ENCODE measurements at places on chromosomes 11 and 22.

DNA sequence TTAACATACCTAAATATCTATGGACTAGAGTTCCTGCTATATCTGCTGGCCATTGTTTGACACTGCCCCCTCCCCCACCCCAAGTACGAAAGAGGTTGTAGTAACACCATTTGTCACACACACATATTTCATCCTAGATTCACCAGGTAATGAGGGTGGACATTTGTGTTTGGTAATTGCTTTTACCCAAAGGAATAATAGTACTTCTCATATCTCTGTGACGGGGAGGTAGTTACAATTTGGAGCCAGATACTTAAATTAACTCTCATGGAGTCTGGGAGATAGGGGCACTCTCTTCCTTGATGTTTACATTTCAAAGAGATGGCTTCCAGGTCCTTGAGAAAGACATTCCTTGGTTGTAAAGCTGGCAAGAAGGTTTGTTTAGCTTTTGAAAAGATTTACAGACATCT lies 38.7 kb downstream of the REXO2 start:
- no peak for DNase-seq

GRCh38 chr11:102577182-102577581 lies 46.6 kb upstream of the MMP7 start:
- no peak for DNase-seq

DNA sequence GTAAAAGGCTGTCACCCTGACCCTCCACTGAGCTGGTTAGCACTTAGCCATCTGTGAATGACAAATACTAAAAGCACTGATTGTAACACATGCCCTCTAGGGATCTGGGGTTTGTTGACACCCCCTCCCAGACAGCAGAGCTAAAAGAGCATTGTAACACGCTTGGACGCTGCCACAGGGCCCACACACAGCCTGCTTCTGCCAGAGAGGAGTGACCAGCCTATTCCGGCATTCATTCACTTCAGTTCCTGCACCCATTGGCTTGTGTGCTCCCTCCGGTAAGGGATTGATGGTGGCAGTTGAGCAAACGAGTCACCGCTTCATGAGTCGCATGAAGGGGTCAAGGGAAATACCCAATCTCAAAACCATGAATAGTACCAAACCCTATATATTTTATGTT lies 15.8 kb downstream of the OR10D3 start:
- no peak for DNase-seq

- DNase-seq = no peak
These were observed 7.4 kb downstream of the ATL3 start for GRCh38 chr11:63663809-63664208.

GRCh38 chr11:117731722-117732290 lies 65.2 kb downstream of the DSCAML1 start:
- DNase-seq = no peak

- DNase-seq = no peak
These were observed 3.4 kb upstream of the LDHC start for GRCh38 chr11:18408558-18409291.

- DNase-seq = no peak
These were observed 96.8 kb downstream of the BDNF start for GRCh38 chr11:27603376-27603990.

DNA sequence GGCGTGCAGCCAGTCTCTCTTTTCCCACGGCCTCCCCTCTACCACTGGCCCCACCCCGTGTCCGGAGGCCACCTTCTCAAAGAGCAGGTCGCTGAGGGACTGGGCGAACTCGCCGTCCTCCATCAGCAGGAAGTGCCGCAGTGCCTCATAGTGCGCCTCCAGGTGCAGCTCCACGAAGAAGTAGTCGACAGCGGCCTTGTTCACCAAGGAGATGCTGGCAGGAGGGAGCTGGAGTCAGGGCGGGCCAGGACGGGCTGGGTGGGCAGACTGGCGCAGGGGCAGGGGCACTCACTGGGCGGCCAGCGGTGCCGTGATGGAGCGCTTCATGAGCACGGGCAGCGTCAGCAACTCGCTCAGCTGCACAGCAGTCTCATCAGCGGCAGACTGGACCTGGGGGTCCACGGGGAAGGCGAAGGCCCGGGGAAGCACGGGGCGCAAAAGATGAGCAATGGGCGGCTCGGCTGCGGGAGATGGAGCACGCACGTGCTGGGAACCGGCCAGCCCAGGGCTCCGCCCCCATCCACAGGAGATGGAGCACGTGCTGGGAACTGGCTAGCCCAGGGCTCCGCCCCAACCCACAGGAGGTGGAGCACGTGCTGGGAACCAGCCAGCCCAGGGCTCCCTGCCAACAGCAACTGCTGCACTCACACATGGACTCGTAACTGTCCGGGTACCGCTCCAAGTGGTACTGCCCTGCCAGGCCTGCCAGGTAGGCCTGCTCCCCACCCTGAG lies 18.4 kb downstream of the SELENOO start:
- peak; percentile 58 for DNase-seq

GRCh38 chr11:57164317-57164716 lies 17.4 kb upstream of the LRRC55 start:
- DNase-seq = no peak

DNA sequence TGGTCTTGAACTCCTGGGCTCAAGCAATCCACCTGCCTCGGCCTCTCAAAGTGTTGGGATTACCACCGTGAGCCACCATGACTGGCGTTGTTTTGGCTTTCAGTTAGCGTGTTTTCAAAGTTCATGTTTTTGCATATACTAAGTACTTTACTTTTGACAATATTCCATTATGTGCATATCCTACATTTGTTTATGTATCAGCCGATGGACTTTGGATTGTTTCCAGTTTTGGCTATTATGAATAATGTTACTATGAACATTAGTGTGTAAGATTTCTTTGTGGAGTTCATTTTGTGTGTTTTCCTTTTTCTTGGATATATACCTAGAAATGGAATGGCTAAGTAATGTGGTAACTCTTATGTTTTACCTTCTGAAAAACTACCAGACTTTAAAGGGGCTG lies 9.9 kb downstream of the CSTF3 start:
- DNase-seq = no peak

GRCh38 chr11:15185021-15185420 lies 70.3 kb downstream of the INSC start:
- no peak for DNase-seq

DNA sequence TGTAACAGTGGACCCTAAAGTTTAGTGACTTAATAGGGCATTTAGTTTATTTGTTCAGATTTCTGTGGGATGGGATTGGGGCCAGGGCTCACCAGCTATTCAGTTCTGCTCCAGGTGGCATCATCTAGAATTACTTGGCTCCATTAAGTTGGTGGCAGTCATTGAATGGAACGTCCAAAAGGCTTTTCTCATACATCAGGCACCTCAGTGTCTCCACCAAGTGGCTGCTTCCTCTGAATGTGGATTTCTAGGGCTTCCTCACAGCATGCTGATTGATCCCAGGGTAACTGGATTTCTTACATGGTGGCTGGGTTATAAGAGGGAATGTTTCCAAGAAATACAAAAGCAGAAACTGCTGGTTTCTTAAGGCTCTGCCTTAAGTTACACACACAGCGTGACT lies 34.7 kb downstream of the USP47 start:
- peak; percentile 8 for DNase-seq

DNA sequence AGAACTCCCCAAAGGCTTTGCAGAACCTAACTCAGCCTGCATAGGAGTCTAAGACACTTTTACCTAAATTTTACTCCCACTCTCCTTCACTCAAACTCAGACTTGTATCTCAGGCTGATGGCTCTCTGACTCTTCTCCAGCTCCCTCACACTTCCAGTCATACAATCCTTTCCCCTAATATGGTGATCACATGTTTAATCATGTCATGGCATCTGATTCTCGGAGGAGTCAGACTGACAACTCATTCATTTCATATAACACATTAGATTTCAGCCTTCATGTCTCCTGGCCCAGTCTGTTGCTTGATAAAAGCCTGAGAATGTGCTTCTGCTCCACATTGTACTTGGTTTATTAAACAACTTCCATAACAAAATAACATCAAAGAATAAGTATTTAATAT lies 1503.9 kb upstream of the TENM4 start:
- DNase-seq = no peak

GRCh38 chr22:28002181-28002700 lies 83.2 kb upstream of the PITPNB start:
- no peak for DNase-seq
